Omental fat pad (tissue), 4 donors: ENCODE measurements at places on chromosomes 1 and 21. TPM values are rescaled to one million over a fixed set of nuclear protein-coding genes. Genes with fewer than 3 reads are reported as not detected.

DNA sequence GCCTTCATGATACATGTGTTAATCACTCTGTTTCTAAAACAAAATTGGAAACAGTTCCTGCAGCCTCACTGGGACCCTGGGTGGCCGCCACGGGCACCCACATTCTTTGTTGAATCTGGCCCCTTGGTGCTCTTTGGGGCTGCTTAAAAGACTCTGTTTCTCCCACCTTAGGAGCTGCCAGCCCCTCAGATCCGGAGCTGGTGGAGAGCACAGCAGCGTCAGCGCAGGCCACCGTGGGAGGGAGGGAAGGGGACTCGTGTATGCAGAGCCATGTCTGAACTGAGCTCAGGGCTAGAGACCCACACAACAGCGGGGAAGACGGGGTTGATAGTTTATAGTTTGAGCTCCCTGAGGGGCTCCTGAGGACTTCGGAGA, 121.2 kb downstream of the CNIH3 start:
- DNase-seq, result no peak

DNA sequence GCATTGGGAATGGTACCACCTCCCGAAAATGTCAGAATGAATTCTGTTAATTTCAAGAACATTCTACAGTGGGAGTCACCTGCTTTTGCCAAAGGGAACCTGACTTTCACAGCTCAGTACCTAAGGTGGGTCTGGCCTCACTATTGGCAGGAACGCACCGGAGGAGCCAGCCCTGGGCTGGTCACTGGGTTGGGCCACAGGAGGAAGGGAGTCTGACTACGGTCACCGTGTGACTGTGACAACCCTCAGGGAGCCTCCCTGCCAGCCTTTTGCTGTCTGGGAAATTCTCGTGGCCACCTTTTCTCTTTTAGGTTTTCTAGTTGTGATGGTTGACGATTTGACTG, 2.2 kb downstream of the IL10RB start:
- DNase-seq, result no peak

DNA sequence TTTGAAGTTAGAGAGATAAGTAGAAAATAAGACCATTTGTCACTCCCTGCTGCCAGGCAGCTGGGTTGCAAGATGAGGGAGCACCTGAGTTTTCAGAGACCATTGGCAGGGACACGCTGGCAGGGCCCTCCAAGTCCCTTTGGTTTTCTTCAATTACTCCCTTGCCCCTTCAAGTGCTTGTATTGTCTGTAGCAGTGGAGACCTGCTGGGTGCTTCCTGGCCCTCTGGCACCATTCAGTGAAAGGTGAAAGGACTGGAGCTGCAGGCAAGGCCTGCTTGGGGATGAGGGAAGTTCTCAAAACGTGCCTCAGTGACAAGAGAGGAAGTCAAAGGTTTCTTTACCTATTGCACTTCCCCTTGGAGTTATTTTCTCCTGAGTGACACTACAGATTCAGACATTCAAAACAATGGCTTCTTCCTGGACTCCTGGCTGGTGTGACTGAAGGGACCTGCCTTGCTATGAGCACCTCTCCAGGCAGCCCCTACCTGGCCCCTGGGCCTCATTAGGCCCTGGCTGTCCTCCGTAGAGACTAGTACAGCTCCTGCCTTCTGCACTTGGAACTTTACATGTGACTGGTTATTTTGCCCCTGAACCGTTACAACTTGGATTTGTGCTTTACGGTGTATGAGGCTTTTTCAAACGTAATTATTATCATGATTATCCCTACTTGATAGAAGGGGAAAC, 100.1 kb downstream of the C1orf21 start:
- DNase-seq, result no peak

GRCh38 chr21:15210235-15210678, 145.5 kb upstream of the NRIP1 start:
- DNase-seq, result no peak

DNA sequence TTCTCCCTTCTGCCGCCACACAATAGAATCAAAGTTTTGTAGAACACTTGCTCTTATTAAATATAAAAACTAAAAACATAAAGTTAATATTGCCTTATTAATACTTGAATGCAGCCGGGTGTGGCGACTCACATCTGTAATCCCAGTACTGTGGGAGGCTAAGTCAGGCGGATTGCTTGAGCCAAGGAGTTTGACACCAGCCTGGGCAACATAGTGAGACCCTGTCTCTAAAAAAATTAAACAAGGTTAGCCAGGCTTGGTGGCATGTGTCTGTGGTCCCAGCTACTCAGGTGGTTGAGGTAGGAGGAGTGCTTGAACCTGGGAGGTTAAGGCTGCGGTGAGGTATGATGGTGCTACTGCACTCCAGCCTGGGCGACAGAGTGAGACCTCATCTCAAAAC, 13.2 kb upstream of the HHAT start:
- no peak for DNase-seq

Gene GPBP1L1
- 116 TPM for total RNA-seq

GRCh38 chr1:87894062-87894461, 565.4 kb downstream of the LMO4 start:
- no peak for DNase-seq
